ENCODE measurements at places on chromosomes 1 and 21. TPM values are rescaled to one million over a fixed set of nuclear protein-coding genes. Genes with fewer than 3 reads are reported as not detected.

GRCh38 chr1:11670747-11671146 lies 6.7 kb downstream of the FBXO6 start:
- DNase-seq, result no peak

- no peak for DNase-seq
Observed at GRCh38 chr1:230825761-230826160, 42.6 kb downstream of the C1orf198 start.

DNA sequence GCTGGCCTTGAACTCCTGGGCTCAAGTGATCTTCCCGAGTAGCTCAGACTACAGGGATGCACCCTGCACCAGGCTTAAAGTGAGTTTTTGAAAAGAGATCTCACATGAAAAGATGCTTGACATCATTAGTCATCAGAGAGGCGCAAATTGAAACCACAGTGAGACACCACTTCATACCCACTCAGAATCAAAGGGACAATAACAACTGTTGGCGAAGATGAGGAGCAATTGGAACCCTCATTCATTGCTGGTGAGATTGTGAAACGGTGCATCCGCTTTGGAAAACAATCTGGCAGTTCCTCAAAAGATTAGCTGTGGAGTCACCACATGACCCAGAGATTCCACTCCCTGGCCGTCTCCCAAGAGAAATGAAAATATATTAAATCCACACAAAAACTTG lies 122.3 kb downstream of the PGBD5 start:
- no peak for DNase-seq

- DNase-seq, result no peak
Observed at GRCh38 chr1:206513312-206514111, 6.2 kb downstream of the RASSF5 start.

DNA sequence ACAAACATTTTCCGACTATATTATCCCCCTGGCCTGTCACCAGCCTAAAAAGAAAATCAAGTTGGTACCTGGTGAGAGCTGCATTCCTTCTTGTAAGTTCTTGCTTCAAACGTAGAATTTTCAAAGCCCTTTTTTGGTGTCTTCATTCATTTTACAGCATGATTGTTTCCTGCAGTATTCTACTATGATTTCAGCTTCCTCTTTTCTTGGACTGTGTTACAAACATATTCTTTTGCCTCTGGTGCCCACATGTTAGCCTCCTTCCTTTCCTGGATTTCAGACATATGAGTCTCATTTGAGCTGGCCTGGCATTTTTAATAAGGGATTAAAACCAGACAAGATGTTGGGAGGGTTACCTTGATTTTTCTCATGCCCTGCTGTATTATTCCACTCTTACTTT lies 142.5 kb downstream of the PIGK start:
- DNase-seq, result no peak

DNA sequence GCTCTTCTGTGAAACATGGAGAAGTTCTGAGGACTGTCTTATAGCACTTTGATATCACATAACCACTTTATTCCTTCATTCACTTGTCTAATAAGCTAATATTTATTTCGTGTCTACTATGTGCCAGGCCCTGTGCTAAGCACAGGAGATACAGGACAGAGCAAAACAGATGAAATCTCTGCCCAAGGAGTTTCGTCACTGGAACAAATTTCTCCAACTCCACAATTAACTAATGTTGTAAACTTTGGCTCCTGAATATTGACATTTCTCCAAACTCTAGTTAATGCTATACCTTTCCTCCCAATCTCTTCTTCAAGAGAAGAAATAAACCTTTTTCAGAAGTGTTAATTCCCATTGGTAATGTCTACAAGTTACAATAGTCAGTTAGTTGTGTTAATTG lies 24.8 kb upstream of the OR10J5 start:
- no peak for DNase-seq

DNA sequence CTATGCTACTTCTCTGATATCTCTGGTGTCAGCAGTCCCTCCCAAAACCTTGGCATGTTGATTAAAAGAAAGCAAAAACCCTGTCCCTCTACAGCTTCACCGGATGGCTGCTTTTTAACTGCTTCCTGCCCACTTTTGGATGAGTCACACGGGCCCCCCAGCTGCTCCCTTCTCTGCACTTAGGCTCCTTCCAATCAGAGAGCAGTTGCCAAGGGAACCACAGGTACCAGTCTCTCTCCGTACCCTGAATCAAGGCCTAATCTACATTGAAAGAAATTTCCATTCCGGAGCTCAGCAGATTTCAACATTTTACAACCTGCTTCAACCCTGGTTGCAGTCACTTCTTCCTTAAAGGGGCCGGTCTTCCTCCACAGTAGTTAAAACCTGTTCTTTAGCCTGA lies 70.6 kb upstream of the GJB5 start:
- DNase-seq, result peak; percentile 79

DNA sequence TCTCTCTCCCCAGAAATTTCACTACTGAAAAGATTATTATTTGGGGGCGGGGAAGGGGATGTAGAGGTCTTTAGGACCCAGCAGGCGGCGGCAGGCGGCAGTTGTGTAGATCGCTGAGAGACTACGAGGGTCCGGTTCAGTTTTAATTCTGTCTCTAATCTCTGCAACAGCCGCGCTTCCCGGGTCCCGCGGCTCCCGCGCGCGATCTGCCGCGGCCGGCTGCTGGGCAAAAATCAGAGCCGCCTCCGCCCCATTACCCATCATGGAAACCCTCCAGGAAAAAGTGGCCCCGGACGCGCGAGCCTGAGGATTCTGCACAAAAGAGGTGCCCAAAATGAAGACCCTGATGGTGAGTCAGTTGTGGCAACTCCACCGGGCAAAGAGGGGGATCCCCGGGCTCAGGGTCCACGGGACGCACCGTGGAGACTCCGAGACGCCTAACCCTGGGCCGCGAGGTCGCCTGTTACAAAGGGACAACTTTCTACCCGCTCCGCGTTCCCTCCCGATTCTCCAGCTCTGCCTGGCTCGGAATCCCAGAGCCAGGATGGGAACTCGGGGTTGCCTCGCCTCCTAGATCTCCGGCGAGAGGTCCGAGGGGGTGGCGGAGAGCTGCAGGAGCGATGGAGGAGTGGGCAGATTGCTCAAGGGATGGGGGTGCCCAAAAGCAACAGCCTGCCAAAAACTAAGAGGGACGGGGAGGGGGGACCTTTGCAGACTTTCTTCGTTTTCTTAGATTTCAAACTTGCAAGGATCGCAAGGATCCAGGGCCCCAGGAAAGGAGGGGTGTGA lies at the start of gene ST6GALNAC5:
TSS of gene ST6GALNAC5 (plus strand) at position 139 of the 789 bp plus-strand sequence.
- peak; percentile 53 for DNase-seq

GRCh38 chr1:10617931-10618885 lies 143.5 kb downstream of the PEX14 start:
- DNase-seq, result peak; percentile 22

GRCh38 chr21:42362700-42363099 lies 3.6 kb downstream of the TFF1 start:
- DNase-seq, result no peak

DNA sequence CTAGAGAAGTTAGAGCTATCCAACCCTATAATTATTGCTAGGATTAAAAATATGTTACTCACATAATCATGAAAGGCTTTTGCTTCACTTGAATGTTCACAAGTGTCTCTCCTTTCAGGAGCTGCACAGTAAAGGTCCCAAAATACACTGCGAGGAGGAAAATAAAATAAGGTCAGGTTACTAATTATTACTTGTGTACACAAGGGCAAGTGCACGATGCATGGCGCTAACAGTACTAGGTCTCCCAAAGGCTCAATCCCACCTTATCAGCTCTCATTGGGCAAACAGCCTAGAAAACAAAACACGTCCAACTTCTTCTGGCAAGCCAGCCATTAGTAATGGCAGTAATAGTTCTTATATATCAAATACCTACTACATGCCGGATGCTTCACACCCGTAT lies 4.4 kb downstream of the SSBP3 start:
- no peak for DNase-seq

DNA sequence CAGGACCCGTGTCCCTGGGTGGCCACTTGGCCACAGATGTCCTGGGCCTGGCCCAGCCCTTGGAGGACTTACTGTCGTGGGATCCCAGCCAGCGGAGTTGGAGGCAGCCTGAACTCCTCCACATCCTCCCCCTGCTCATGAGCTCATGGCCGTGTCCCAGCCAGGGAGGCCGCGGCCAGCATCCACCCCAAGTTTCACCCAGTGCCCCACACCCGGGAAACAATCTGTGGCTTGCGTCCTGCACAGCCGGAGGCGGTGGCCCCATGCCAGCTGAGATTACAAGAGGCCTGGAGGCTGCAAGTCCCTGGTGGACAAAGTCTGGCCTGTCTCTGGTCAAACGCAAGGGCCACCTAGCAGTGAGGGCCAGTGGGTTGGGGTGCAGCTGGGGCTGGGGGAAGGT lies 27.5 kb upstream of the TMEM52 start:
- no peak for DNase-seq

GRCh38 chr1:171115280-171115897 lies 24.7 kb downstream of the FMO3 start:
- DNase-seq, result no peak

DNA sequence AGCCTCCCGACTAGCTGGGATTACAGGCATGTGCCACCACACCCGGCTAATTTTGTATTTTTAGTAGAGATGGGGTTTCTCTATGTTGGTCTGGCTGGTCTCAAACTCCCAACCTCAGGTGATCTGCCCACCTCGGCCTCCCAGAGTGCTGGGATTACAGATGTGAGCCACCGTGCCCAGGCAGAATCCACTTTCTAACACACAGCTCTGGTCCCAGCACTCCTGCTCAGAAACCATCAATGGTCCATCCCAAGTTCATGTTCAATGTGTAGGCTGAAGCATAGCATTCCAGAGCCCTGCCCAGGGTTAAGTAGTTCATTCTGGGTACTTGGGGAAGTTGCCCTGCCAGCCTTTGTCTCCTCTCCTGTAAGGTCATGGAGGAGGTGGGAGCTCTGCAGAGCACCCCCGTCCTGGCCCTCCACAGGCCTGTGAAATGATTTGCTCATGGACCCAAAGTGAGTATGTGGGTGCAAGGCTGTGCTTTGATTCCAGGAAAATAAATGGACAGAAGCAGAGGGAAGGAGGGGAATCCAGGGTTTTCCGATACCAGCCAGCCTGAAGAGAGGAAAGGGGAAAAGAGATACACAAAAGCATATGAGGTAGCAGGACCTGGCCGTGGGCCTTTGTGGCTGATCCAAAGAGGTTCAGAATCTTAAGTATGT lies 55.2 kb downstream of the NENF start:
- DNase-seq, result no peak

DNA sequence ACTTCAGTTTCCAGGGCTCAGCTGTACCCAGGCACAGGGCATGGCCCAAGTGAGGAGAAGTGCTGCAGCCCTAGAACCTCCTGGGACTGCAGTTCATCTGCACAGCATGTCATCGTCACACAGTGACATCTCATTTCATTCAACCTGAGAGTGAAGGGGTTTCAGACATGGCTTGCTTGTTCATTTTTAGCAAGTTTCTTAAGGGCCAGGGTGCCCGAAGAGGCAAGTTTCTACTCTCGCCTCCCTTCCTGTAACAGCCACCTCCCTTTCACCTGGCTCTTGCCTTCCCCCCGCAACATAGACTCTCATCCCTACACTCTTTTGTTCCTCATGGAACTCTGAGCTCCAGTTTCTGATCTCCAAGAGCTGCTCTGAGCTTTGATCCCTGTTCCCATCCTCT lies 108.1 kb downstream of the C1orf21 start:
- DNase-seq, result no peak

DNA sequence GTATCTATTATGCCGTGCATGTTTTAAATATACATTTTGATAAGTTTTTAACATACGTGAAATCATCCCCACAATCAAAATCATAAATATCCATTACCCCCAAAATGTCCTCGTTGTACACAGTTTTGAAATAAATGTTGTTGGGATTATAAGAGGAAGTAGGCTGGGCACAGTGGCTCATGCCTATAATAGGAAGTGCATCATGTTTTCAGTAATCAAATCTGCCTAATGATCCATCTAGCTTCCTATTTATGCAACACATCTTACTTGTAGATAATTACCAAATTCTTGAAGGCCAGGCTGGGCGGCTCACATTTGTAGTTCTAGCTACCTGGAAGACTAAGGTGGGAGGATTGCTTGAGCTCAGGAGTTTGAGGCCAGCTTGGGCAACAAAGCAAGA lies 15.0 kb upstream of the IFNGR2 start:
- DNase-seq, result no peak

DNA sequence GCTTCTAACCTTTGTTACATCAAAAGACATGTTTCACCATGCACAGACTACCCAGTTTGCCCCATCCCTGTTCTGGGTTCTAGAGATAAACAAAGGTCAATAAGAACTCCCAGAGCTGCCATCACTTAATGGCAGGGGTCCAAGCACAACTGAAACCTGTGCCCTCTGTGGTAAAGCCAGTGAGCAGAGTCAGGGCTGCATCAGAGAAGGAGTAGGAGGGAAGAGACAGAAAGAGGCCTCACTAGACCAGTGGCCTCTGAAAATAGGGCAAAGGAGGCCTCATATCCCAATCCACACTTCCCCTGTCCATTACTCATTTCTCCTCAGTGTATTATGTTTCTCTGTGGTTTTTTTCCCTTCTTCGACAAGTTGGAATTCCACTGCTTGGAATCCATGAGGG lies 10.2 kb downstream of the ATP1A2 start:
- no peak for DNase-seq

USH2A gene
- total RNA-seq, result 0.04 TPM

PROX1 gene
- total RNA-seq, result 0.83 TPM

GPA33 gene
- total RNA-seq, result 0.11 TPM

NHLH1 gene
- total RNA-seq, result 1.3 TPM

EPHB2 gene
- 8.3 TPM for total RNA-seq
